NT2/D1 (cell line): ENCODE measurements at places on chromosomes 11 and 22.

DNA sequence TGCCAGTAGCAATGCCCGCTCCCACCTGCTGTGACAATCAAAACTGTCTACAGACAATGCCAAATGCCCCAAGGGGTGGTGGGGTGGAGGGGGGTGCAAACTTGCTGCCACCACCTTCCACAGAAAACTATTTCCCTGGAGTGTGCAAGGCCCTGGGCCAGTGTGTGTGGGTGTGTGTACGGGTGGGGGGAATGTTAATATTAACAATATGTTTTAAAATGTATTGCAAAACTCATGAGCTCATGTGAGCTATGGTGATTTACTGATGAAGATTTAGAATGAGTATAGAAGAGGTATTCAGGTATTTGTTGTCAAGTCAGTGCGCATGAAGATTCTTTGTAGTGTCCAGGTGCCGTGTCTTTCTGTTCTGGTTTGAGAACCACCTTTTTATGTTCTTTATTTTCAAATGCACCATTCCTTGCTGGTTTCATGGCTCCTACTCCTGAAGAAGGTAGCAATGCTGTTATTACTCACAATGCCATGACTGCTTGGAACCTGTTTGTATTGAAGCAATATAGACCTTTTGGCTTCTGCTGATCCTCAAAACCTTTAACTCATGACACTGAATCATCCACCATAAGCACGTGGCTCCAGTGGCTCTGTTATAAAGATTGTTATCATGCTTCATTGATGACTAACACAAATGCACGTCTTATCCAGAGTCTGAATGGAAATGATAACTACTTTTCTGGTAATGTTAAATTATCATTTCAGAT is 29.9 kb upstream of the AQP11 start:
- DNase-seq: no peak

DNA sequence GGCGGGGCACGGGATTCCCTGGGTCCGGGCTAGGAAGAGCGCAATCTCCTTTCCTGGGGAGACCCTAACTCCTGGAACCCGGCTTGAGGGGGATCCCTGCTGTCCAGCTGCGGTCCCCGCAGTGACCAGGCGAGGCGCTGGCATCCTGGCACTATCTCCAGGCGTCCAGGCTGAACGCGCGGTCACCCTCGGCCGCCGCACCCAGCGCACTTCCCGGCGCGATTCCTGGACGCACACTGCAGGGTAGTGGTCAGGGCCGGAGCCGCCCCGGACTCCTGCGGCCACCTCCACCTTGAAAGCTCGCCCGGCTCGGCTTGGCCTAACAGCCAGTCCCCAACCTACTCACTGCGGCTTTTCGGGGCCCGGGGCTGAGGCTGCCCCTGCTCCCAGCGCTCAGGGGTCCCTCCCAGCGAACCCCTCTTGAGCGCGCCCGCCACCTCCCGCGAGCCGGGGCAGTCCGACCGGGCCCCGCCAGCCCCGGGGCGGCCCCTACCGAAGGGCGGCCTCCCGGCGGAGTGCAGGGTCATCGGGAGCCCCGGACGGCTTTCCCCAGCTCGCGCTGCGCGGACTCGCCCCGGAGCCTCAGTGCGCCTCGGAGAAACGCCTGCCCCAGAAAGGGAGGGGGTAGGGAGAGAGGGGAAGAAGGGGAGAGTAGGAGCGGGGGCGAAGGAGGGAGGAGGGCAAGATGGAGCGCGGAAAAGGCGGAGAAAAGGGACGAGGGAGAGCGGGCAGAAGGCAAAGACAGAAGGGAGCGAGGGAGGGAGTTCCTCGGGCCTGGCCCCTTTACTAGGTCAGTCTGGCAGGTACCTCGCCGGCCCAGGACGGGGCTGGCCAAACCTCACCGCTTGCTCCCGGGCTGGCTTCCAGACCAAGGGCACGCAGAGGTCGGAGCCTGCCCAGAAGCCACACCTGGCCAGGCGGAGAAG is 1.0 kb downstream of the POU2AF3 start:
- peak; percentile 40 for DNase-seq

- DNase-seq: no peak
Measured at GRCh38 chr11:36000616-36001190, 56.8 kb downstream of the LDLRAD3 start.

- DNase-seq: no peak
Measured at GRCh38 chr11:105713696-105714095, 103.8 kb downstream of the GRIA4 start.

DNA sequence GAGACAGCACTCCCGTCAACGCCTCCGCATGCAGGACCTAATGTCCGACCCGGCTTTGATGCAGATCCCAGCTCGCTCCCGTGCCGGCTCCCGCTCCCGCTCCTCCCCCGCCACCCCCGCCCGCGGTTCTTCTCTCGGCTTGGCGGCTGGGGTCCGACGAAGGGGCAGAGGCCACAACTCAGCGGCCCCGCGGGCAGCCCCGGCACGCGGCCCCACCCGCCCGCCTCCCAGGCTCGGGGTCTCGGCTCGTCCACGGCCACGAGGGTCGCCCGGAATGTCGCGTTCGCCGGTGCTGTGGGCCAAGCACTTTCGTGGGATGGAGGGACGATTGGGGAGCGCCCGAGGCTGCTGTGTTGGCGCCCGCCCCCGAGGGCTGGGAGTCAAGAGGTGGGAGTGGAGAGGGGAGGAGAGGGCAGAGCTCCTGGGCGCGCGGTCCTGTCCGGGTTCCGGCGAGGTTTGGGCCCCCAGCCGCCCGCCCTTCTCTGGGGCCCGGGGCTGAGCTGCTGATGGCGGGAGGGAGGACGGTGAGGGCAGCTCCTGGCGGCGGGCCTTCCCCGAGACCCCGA is 5.3 kb upstream of the TBX1 start:
- DNase-seq: no peak

- DNase-seq: no peak
Measured at GRCh38 chr11:70473186-70473872, 75.0 kb downstream of the CTTN start.

DNA sequence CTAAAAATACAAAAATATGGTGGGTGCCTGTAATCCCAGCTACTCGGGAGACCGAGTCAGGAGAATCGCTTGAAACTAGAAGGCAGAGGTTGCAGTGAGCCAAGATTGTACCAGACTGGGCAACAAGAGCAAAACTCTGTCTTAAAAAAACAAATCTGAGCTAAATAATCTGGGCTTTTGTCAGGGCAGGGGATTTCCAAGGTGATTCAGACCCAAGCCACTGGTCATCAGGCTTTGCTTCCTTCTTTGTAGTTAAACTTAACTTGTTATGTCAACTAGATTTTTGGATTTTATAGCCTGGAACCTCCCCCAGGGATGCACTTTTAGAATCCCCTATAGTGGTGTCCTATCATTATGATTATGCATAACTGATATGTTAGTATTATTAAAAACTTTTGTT is 27.0 kb upstream of the SLC22A8 start:
- DNase-seq: no peak

GRCh38 chr22:38869663-38870062 is 2.4 kb downstream of the CBX6 start:
- DNase-seq: no peak
